ENCODE measurements at places on chromosomes 3 and 15.
A peak's percentile ranks its signal among the peaks of the same experiment; 100 is the strongest.

GRCh38 chr3:45938043-45938435, 5.2 kb upstream of the CXCR6 start:
- ATAC-seq, result no peak

GRCh38 chr15:66778314-66778665, 76.3 kb downstream of the SMAD6 start:
- no peak for ATAC-seq

DNA sequence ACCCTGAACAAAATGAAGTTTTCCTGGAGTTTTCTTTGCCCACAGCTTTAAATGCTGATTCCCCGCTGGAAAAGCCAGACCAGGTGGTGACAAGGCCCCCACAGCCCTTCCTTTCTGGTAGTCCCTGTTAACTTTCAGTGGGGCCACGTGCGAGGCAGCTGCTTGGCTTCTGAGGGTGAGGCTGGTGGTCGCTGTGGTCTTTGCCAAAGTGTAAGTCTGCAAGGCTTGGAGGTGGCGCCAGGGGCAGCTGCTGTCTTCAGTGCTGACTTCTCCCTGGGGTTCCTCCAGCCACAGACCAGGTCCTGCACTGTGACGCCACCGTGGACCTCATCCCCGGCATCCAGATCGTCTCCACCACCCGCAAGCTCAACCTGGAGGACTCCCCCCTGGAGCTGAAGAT, 54.1 kb upstream of the TAMM41 start:
- ATAC-seq, result no peak

- ATAC-seq, result peak; percentile 10
Measured at GRCh38 chr15:76346669-76347481, 10.3 kb downstream of the ISL2 start.

DNA sequence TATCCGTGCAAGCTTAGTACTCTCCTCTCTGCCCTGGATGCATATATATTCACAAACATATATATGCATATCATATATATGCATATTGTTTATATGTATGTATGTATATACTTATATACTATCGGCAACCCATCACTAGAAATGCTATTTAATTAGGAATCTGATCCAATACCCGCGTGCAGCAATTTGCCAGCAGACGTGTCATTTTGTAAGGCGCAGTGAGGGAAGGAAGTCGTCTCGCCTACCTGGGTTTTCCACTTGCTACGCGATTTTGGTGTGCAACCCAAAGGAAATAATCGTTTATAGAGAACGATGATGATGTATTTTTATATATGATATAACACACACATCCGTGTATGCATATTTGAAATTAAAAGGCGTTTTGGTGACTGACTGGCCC, 5.6 kb upstream of the FEZF2 start:
- ATAC-seq, result no peak

GRCh38 chr15:74511583-74511982, 29.4 kb upstream of the ARID3B start:
- ATAC-seq, result no peak

DNA sequence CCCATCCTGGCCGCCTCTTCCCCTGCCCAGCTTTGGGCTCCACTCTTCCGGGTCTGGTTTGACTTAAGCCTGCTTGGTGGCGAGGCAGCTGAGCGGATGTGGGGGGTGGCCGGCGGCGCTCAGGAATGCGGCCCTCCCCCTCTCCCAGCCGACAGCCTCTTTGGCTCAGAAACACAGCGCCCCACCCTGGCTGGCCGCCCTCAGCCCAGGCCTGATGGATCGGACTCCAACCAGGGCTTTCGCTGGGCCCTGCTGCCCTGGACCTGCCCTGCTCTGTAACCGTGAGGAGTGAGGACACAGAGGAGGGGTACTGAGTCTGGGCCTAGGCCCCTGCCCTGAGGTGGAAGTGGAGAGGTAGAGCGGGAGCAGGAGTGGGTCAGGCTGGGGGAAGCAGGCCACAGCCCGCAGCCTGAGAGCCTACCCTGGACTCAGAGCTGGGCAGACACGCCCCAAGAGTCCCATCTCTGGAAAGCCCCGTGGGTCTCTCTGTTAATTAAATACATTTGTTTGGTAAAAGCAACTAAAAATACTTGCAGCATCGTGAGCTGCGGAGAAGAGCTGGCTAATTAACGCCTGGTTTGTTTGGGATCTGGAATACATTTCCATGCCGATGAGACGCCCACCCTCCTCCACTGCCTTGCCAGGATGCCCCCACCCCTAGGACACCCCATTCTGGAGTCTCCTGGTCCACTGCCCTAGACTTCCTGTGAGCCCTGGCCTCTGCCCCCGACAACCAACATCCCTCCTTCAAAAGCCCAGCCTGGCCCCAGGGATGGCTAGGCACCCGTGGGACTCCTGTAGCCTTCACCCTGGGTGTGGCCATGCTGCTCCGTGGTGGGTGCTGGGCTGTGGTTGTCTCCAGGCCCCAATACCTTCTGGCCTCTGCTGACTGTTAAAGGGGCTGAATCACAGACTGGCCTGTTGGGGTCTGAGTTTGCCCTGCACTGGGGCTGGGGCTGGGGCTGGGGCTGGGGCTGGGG, 19.6 kb downstream of the PLXNA1 start:
- ATAC-seq, result no peak

- ATAC-seq, result no peak
Measured at GRCh38 chr3:49346797-49347251, 7.0 kb upstream of the USP4 start.

- ATAC-seq, result no peak
Measured at GRCh38 chr15:99408236-99409096, 157.2 kb downstream of the LRRC28 start.

GRCh38 chr3:190491533-190492054, 22.3 kb upstream of the IL1RAP start:
- ATAC-seq, result peak; percentile 91
